ENCODE measurements at places on chromosomes 5 and 9.

DNA sequence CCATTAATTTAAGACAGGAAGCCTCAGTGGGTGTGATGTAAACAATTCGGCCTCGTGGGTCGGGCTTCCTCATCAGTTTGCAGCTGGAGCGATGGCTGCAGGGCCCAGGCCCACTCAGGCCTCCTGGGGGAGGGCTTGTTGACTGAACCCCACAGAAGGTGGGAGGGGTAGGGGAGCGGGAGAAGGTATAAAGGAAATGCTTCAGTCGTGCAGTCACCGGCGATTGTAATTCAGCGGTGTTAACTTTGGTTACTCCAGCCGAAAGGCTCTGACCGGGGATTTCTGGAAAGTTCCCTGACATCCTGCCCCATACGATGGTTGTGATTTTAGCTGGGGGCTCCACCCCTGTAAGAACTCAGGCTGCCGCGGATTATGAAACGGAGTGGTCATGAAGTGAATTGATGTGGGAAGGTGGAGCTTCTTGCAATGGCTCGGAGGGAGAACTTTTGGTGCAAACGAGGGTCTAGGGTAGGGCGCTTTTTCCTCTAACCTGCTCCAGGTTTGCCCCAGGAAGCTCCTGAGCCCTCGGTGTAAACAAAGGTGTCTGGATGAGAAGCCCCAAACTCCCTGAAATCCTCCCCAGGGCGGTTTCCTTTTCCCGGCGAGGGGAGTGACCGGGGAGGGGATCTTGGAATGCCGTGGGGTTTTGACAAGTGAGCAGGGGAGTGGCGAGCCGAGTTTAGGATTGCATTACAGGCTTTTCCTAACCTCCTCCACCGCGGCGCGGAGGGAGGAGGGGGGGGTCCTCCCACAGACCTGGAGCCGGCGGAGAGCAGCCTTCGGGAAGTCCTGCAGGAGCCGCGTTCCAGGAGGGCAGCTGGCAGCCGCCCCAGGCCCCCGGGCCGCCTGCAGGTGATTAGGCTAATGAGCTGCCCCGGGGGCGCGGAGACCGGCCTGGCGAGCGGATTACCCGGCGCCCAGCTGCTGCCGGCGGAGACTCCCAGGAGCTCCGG is 215.5 kb downstream of the PDZD2 start:
- peak; percentile 69 for DNase-seq

DNA sequence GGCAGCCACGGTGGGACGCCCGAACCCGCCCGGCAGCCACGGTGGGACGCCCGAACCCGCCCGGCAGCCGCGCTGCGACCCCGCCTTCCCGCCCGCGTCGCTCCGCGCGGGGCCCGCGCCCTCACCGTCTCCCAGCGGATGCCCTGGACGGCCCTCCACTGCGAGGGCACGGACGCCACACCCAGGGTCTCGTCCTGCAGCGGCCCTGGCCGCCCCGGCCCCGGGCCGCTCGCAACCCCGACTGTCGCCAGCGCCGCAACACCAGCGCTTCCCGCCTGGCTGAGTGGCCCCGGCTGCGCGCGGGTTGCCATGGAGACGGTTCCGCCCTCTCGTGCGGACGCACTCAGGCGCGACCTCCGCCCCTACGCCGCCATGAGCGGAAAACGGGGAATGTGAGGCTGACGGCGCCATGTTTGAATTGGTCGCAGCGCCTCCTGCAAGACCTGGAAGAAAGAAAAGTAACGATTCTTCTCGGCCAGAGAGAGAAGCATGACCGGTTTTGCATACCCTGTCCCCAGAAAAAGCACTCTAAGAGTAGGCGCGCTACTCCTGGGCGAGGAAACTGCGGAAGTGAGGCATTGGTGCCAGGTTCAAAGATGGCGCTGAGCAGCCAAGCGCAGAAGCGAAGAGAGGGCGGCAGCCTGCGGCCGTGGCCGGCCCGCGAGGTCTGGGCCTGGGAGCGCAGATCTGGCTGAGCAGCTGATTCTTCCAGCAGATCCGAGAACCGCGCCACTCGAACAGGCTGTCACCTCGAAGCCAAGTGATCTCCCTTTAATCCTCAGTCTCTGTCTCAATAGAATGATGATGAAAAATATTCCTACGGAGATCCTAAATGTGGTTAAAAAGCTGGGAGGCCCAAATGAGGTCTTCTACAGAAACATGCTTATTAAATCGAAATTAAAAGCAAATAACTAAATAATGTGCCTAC is at the start of gene DYNC2I2:
TSS of gene DYNC2I2 (minus strand) at position 432 of the 928 bp plus-strand sequence. CDS start at position 311, 121 bp downstream.
- DNase-seq = peak; percentile 96

DNA sequence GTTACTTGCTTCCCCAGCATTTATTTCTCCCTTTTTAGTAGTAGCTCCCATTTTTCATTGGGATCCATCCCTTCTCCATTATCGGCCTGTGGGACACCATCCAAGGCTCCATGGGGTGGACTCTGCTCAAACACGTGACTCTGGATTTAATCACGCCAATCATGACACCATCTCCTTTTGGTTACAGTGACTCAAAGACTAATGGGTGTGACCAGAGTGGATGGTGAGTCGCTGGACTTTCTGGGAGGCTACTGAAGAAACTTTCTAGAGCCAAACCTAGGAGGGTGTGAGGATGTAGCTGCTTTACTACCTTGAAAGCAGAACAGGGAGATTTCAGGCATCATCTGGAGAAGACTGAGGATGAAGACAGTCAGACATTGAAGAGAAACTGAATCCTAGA is 93.1 kb downstream of the PJA2 start:
- peak; percentile 77 for DNase-seq

DNA sequence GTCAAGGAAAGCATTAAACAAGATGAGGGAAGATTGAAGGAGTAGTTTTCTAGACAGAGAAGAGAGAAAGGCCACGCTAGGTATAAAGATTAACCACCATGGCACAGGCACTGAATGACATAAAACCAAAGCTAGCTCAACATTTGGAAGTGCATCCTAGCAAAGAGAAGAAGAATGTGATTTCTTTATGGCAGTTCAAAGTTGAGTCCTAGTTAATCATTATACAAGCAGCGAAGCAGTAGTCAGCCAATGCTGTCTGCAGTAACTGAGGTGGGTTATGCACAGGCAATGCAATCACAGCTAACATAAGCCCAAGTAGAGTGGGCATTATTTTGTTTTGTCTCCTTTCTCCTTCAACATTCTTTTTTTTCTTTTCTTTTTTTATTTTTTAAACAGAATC is 24.0 kb upstream of the ANKRD31 start:
- DNase-seq = no peak

DNA sequence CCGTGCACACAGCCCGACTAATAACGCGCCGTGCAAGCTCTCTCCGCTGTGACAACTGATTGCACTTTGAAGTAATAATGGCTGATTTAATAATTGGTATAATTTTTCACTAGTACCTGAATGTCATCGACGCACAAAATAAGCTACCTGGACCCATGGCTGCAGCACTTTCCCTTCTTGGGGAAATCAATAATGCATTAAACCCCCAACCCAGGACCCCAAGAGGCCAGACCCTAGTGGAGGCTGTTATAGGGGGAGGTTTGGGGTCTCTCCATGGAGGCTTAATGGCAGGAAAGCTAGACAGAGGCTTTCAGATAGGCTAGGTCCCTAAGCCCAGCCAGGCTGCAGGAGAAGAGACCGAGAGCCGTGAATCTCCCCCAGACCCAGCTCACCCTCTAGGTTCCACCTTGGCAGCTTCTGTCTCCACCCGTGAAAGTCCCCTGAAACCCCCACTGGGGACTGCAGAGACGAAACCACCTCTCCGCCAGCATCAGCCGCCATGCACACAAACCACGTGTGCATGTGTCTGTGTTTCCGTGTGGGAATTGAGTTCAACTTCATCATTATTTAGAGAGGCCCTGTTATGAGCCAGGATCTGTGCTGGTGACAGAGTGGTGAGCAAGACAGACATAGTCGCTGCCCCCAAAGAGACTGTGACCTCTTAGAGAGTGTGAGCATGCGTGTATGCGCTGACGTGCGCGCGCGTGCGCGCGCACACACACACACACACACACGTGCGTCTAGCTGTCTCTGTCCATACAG is 168.6 kb upstream of the MVB12B start:
- DNase-seq = no peak

GRCh38 chr5:126251024-126251423 is 172.2 kb upstream of the GRAMD2B start:
- DNase-seq = no peak

- DNase-seq = no peak
Observed at GRCh38 chr5:139908749-139909148, 113.1 kb downstream of the PSD2 start.

DNA sequence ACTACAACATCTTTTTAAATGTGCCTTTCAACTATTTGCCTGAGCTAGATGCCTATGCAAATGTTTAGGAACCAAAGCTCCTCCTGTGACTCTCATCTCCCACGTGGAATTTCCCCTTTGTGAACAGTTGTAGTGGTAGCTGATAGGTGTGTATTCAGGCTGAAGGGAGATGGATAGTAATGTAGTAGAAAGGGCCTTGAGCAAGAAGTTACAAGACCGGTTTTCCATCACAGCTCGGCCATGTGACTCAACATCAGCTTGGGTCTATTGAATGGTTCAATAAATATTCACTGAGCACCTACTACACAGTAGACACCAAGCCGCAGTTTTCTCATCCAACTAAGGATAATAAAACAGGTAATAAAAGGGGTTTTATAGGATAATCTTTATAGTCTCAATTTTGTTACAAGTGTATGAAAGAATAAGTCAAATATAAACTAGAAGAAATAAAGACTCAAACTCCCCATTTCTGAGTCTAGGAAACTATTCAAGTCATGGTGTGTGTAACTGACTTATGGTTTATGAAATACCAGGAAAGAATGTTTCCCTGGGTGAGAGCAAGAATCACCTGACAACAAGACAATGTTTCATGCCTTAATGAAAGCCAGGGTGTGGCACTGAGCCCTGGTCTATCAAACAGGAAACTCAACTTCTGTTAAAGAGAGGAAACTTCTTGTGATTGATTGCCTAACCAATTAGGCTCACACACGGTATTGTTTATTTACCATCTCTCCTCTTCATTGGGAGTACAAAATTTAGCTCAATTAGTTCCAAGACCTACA is 187.1 kb upstream of the SPEF2 start:
- no peak for DNase-seq

Data from ELR (cell line).